ENCODE measurements at places on chromosomes 5 and 9. TPM values are rescaled to one million over a fixed set of nuclear protein-coding genes. Genes with fewer than 3 reads are reported as not detected.

DNA sequence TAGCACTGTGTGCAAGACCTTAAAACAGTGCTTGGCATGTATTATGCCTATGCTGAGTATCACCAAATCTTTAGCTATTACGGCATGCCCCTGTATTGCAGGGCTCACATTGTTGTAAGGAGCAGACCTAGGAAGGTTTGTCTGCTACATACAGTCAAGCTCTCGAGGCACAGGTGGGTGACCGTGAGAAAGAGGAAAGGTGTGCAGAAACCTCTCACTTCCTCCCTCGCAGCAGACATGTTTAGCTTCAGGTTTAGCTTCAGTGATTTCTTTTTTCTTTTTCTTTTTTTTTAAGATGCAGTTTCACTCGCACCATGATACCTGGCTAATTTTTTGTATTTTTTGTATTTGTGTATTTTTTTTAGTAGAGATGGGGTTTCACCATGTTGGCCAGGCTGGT lies 275.8 kb upstream of the RIOK2 start:
- no peaks in the 10 kb centered on the region for H3K27me3 ChIP-seq
- DNase-seq: no peak
- H3K4me3 ChIP-seq: no peak overlapping the region
- H3K4me1 ChIP-seq: no peaks in the 10 kb centered on the region
- no peaks in the 10 kb centered on the region for H3K36me3 ChIP-seq

DNA sequence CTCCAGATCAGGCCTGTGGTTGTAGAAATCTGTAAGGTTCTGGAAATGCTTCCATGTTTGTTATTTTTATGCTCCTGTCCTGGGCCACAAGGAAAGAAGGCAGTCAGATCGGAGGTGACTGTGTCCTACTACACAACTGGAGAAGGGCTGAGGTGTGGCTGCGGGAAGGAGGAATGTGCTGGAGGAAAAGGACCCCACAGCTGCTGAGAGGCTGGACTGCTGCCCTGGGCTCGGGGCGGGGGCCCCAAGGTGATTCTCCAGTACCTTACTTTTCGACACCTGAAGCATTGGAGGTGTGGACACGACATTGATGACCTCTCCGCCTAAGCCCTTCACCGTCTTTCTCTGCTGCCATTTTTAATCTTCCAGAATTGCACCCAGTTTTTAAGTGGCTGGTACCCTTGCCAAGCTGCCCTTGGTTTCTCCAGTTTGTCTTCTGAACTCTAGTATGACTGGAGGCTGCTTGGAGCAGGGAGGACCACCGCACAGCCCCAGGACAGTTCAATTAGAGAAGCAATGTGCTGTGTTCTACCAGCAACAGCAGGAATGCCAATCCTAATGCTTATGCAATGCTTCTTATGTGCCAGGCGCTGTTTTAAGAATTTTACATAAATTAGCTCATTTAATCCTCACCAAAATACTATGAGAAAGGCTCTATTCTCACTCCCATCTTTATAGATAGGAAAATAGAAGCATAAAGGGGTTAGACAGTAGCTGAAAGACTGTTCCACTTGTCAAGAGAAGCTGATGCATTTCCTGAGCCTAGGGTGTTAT lies 13.5 kb upstream of the ANKRD33B start:
- no peak for DNase-seq
- H3K36me3 ChIP-seq: no peaks in the 10 kb centered on the region
- peaks cover 11% of the 10 kb centered on the region for H3K4me1 ChIP-seq
- H3K27ac ChIP-seq: no peak overlapping the region

ADAMTS13 gene
- not detected for polyA plus RNA-seq

DNA sequence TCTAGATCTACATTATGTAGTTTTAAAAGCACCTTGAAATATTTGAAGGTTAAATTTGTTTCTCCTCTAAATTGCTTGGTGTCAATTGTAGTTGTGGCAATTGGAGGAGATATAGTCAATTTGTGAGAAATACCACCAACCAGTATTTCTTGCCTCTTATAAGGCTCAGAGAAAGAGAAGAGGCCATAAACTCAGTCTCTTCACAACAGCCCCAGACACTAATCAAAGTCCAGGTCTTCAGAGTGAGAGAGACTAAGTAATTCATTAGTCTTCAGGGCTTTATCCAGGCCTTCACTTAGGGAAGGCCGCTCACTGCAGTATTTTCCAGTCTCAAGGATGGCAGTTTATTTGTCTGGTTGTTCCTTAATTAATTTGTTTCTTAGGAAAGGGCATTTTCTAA lies 168.0 kb upstream of the RGMB start:
- no peaks in the 10 kb centered on the region for H3K36me3 ChIP-seq
- no peak overlapping the region for H3K27ac ChIP-seq
- no peaks in the 10 kb centered on the region for H3K4me1 ChIP-seq
- H3K4me3 ChIP-seq: no peak overlapping the region
- H3K27me3 ChIP-seq: no peaks in the 10 kb centered on the region

DNA sequence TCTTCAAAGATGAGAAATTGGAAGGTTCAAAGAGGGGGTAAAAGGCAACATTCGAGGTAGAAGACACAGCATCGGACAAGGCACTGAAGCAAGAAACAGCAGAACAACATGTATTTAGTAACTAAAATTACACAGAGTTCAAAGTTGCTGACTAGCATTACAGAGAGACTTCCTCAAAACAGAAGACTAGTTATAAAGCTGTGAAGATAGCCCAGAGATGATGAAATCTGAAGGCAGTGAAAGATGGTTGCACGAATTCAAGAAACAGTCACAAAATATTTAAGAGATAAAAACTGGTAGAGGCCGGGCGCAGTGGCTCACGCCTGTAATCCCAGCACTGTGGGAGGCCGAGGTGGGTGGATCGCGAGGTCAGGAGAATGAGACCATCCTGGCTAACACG lies 16.3 kb downstream of the MAPKAP1 start:
- H3K36me3 ChIP-seq: no peaks in the 10 kb centered on the region
- no peak overlapping the region for H3K27ac ChIP-seq
- H3K27me3 ChIP-seq: no peaks in the 10 kb centered on the region
- no peak for DNase-seq
- H3K4me3 ChIP-seq: no peak overlapping the region
- H3K4me1 ChIP-seq: no peaks in the 10 kb centered on the region

GRCh38 chr9:32431940-32432555 lies 47.6 kb downstream of the ACO1 start:
- no peak overlapping the region for H3K4me3 ChIP-seq
- H3K36me3 ChIP-seq: no peaks in the 10 kb centered on the region
- no peaks in the 10 kb centered on the region for H3K27me3 ChIP-seq
- no peaks in the 10 kb centered on the region for H3K4me1 ChIP-seq

OR1J2 gene
- polyA plus RNA-seq: not detected

DNA sequence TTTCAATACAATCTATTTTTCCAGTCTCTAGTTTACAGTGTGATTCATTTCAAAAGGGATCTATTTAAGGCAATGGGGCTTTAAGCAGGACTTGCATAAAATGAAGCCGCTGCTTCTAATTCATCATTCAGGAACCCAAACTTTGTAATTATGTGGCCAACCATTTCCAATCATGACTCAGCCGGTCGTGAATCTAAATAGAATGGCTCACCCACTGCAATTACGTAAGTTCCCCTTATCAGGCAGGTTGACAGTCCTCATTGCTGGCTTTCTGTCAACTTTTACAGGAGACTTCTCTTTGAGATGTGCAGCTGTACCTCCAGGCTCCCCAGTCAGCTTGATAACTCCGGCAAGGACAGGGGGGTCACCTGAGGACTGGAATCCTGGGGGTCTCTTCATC lies 152.8 kb upstream of the DAP start:
- H3K4me3 ChIP-seq: no peak overlapping the region
- no peaks in the 10 kb centered on the region for H3K36me3 ChIP-seq
- H3K27ac ChIP-seq: no peak overlapping the region
- no peaks in the 10 kb centered on the region for H3K4me1 ChIP-seq

SLC1A3 gene
- polyA plus RNA-seq: not detected

DNA sequence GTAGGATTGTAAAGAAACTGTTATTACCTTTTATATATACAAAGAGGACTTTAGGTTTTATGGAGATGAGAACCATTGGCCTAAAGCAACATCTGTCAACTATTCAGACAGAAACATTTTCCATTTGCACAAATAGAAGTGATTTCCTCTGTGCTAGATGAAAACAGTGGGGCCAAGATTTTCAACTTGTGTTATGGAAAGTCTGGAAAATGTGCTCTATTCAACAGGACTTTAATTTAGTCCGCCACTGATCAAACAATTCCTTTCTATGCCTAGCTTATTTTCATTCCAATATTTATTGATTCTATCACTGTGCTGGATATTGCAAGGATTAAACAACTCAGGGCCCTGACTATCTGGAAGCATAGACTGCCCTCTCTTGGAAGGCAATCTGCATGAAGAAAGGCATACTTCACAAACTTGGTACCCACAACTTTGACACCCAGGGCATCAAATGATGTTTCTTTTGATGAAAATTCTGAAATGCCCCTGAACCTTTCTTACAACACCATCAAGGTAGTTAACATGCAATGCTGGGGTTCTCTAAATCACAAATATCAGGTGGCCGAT lies 126.6 kb upstream of the HMHB1 start:
- no peaks in the 10 kb centered on the region for H3K4me1 ChIP-seq
- no peak overlapping the region for H3K27ac ChIP-seq
- H3K27me3 ChIP-seq: no peaks in the 10 kb centered on the region
- no peaks in the 10 kb centered on the region for H3K36me3 ChIP-seq
- H3K4me3 ChIP-seq: no peak overlapping the region
- no peak for DNase-seq

DNA sequence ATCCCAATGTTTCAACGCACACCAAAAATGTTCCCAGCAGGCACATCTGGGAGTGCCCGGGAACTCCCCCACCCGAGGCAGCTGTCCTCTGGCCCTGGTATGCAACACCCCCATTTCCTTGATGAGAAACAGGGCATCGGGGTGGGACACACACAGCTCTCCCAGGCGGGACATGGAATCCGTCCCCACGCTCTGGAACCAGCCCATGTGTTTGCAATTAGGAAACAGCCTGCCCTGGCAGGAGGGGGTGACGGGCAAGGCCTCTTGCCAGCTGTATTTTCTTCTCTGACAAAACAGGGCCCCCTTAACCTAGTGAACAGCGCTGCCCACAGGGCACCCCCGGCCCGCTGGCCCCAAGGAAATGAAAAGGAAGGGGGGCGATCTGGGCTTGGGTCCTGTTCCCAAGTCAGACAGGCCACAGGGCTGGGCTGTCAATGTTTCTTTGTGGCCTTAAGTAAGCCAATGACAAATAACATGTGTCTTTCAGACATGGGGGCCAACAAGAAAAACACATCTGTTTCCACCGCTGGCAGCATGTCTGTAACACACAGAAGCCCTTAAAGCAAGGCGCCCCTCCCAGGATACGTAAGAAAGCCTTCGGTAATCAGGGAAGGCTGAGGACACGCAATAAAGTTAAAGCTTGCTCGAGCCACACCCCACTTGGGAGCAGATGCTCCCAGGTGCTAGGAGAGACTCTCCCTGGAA lies 125.3 kb downstream of the ROR2 start:
- no peaks in the 10 kb centered on the region for H3K4me1 ChIP-seq
- no peaks in the 10 kb centered on the region for H3K27me3 ChIP-seq
- H3K27ac ChIP-seq: no peak overlapping the region
- H3K36me3 ChIP-seq: no peaks in the 10 kb centered on the region
- no peak for DNase-seq

DNA sequence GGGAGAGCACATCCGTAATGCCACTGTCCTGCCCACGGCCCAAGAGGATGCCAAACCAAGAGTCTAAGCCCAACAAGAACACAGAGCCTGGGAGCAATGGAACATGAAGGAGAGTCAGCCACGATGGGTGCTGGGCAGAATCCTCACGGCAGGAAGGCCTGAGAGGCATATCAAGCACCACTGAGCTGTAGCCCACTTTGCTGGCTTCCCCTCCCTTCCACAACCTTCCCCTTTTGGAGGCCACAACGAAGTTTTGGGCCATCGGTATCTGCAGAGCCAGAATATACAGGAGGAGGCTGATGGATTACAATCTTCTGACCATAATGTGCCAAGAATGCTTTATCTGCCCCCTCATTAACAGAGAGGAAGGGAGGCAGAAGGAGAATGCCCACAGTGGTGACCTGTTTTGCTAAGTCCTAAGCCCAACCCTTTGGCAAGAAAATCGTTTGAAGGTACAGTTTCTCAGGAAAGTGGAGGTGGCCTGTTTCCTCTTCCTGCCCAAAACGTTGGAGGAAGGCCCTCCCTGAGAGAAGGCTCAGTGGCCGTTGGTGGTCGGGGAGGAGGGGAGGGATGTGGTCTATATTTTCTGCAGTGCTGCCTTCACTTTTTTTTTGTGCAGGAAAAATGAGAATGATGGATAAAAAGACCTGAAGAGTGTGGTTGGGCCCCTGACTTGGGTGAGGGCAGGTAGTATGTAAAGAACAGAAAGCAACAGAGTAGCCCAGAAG lies 26.2 kb downstream of the MACROH2A1 start:
- H3K27ac ChIP-seq: no peak overlapping the region
- no peak overlapping the region for H3K4me3 ChIP-seq
- H3K27me3 ChIP-seq: no peaks in the 10 kb centered on the region
- H3K36me3 ChIP-seq: peaks cover 24% of the 10 kb centered on the region
- peaks cover 19% of the 10 kb centered on the region for H3K4me1 ChIP-seq

SNCB gene
- polyA plus RNA-seq: not detected

- no peak for DNase-seq
- no peaks in the 10 kb centered on the region for H3K36me3 ChIP-seq
- H3K27ac ChIP-seq: no peak overlapping the region
- H3K27me3 ChIP-seq: no peaks in the 10 kb centered on the region
- H3K4me3 ChIP-seq: no peak overlapping the region
- H3K4me1 ChIP-seq: no peaks in the 10 kb centered on the region
Measured at GRCh38 chr5:158026304-158027031, 167.5 kb upstream of the CLINT1 start.

Measured in CD4-positive, alpha-beta memory T cell (primary cell).